Keratinocyte (primary cell): ENCODE measurements at places on chromosomes 4 and X.

- no peaks in the 10 kb centered on the region for H3K27me3 ChIP-seq
- H3K27ac ChIP-seq = no peak overlapping the region
- no peaks in the 10 kb centered on the region for H3K36me3 ChIP-seq
- peaks cover 5% of the 10 kb centered on the region for H3K4me1 ChIP-seq
- no peak for DNase-seq
- no peak overlapping the region for H3K4me3 ChIP-seq
Measured at GRCh38 chr4:57234252-57234775, 124.1 kb upstream of the IGFBP7 start.

DNA sequence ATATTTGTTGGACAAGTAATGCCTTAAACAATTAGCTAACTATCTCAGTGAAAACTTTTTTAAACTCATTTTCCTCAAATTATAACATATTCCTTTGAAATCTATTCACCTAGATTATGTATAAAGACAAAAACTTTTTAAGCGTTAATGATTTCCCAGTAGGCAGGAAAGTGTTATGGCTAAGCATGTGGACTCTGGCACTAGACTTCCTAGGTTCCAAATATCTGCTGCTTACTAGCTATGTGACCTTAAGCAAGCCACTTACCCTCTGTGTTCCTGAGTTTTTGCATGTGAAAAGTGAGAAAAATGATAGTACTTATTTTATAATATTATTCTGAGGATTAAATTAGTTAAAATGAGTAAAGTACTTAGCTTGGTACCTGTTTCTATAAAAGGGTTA is 301.8 kb downstream of the STPG2 start:
- H3K4me3 ChIP-seq = no peak overlapping the region
- no peak overlapping the region for H3K27ac ChIP-seq
- H3K36me3 ChIP-seq = no peaks in the 10 kb centered on the region
- no peaks in the 10 kb centered on the region for H3K27me3 ChIP-seq
- no peaks in the 10 kb centered on the region for H3K4me1 ChIP-seq

DNA sequence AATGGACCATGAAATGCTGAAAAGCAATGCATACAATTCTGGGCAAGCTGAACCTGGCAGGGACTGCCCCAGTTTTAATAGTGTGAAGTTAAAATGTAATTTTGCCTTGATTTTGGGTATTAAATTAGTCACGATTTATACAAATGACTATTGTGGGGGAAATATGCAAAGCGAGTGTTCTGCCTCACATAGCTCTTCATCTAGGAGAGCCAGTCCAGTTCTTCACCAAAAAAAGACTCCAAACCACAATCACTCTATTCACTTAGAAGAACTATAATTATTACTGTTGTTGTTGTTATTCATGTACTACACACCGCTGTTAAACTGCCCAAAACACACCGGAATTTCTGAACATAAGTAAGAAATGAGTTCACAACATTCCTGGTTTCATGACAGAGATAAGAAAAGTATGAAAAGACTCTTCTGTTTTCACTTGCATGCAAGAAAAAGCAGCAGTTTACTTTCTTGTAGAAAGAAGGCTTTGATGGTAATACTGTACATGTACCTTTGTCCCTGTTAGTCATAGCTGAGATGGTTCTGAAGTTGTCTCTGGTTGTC is 101.9 kb downstream of the QRFPR start:
- H3K36me3 ChIP-seq = no peaks in the 10 kb centered on the region
- H3K27me3 ChIP-seq = no peaks in the 10 kb centered on the region
- no peak overlapping the region for H3K27ac ChIP-seq
- H3K4me1 ChIP-seq = no peaks in the 10 kb centered on the region
- H3K4me3 ChIP-seq = no peak overlapping the region

DNA sequence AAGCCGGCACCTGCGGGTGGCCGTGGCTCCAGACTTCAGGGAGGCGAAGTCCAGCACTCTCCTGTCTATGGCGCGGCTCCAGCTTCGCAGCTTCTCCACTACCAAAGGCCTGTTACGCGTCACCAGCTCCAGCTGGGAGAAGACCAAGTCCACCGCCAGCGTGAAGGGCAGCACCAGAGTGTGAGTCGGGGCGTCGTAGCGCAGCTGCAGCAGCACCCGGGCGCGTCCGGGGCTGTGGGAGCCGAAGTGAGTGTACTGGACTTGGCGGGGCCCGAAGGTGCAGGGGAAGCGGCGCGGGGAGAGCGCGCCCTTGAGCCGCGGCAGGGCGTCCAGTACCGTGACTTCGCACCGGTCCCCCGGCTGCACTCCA is 444 bp downstream of the FREM3 start:
- no peaks in the 10 kb centered on the region for H3K4me1 ChIP-seq
- H3K27ac ChIP-seq = no peak overlapping the region
- H3K4me3 ChIP-seq = no peak overlapping the region
- H3K36me3 ChIP-seq = no peaks in the 10 kb centered on the region

DNA sequence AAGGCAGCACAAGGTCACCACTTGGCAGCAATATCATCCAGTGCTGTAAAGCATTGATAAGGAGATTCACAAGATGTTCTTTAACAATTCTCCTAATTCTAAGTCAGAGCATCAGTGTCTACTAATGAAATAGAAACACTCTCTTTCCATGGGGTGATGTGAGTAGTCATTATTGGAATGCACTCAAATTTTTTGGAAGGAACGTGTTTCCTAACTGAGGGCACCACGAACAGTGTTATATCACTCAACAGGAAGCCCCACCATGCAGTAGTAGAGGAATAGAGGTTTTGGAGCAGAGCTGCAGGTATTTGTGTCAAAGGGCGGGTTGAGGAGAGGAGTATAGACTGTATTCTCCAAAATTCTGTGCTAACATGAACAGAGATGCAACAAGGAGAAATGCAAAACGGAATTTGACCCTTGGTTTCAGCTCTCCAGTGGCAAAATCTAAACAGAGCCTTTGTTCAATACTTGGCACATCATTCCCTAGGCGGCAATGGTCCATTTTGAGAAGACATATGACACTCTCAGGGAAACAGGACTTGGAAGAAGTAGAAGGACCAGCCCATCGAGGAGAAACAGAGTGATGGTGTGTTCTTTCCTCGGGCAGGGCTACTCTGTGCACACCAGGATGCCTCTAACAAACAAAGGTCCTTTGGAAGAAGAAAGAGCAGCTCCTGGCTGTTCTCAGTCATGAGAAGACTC is 98.9 kb downstream of the CPEB2 start:
- no peak for DNase-seq
- no peak overlapping the region for H3K4me3 ChIP-seq
- H3K27me3 ChIP-seq = no peaks in the 10 kb centered on the region
- no peak overlapping the region for H3K27ac ChIP-seq
- H3K36me3 ChIP-seq = no peaks in the 10 kb centered on the region

GRCh38 chrX:129786210-129786651 is 6.5 kb downstream of the SASH3 start:
- H3K36me3 ChIP-seq = no peaks in the 10 kb centered on the region
- H3K27me3 ChIP-seq = no peaks in the 10 kb centered on the region
- no peak overlapping the region for H3K4me3 ChIP-seq
- DNase-seq = no peak
- no peaks in the 10 kb centered on the region for H3K4me1 ChIP-seq
- no peak overlapping the region for H3K27ac ChIP-seq

- peaks cover 1% of the 10 kb centered on the region for H3K36me3 ChIP-seq
- no peak overlapping the region for H3K27ac ChIP-seq
- H3K27me3 ChIP-seq = no peaks in the 10 kb centered on the region
- no peak overlapping the region for H3K4me3 ChIP-seq
- no peaks in the 10 kb centered on the region for H3K4me1 ChIP-seq
Measured at GRCh38 chr4:25283948-25284347, 28.6 kb upstream of the ZCCHC4 start.

GRCh38 chr4:86223472-86223871 is 136.4 kb downstream of the MAPK10 start:
- DNase-seq = no peak
- no peak overlapping the region for H3K4me3 ChIP-seq
- H3K4me1 ChIP-seq = no peaks in the 10 kb centered on the region
- H3K36me3 ChIP-seq = no peaks in the 10 kb centered on the region

DNA sequence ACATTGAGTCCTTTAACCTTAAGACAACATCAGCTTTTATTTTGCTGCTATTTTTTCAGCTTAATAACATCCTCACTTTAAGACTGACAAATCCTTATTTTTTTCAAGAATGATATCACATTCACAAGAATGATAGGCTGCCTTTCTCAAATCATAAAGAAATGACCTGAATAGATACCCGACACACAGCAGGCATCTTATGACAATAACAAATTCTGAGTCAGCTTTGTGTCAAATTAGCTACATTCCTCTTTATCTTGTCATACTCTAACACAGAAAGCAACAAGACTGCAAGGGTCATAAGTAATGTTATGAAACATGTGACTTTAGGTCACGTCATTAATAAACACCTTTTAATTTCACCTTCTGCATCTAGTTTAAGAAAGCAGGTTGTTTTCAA is 2387.6 kb downstream of the PCDH7 start:
- H3K4me3 ChIP-seq = no peak overlapping the region
- no peaks in the 10 kb centered on the region for H3K4me1 ChIP-seq
- no peaks in the 10 kb centered on the region for H3K27me3 ChIP-seq
- no peak overlapping the region for H3K27ac ChIP-seq
- no peak for DNase-seq
- no peaks in the 10 kb centered on the region for H3K36me3 ChIP-seq

DNA sequence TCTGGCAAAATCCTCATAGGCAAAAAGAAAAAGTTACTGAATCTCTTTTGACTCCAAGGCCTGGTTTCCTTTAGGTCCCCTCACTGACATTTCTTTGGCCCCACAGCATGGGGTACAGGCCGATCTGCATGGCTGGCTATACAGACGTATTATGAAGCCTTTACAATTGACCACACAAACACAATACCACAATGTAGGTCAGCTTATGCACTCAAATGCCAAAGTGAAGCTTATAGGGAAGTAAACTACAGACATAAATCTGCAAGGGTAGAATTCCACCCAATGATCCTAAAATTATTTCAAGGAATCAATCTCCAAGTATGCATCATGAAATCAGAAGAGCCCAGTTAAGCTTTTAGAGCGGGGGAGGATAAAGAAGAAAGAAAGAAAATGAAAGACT is 20.7 kb downstream of the STX18 start:
- H3K4me3 ChIP-seq = no peak overlapping the region
- H3K27me3 ChIP-seq = no peaks in the 10 kb centered on the region
- no peak for DNase-seq
- no peak overlapping the region for H3K27ac ChIP-seq
- no peaks in the 10 kb centered on the region for H3K4me1 ChIP-seq

DNA sequence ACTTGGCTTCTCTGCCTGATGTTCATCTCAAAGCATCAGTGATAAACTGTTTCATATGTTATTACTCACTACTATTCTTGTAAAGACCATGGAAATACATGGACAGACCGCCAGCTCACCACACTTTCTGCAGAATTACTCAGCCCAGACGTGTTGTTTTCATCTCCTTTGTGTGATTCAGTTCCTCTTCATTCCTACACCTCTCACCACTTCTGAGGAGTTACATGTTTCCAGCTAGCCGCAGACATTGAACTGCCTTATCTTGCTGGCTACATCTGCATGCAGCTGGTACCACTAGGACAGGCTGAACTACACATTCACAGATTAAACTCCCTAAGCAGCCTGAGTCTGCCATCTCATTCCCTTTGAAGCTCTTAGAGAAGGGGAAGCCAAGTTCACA is 443.2 kb upstream of the FGF16 start:
- DNase-seq = no peak
- no peaks in the 10 kb centered on the region for H3K4me1 ChIP-seq
- no peak overlapping the region for H3K4me3 ChIP-seq
- no peaks in the 10 kb centered on the region for H3K27me3 ChIP-seq
